HEK293T (cell line): ENCODE measurements at places on chromosomes 16 and 17.

DNA sequence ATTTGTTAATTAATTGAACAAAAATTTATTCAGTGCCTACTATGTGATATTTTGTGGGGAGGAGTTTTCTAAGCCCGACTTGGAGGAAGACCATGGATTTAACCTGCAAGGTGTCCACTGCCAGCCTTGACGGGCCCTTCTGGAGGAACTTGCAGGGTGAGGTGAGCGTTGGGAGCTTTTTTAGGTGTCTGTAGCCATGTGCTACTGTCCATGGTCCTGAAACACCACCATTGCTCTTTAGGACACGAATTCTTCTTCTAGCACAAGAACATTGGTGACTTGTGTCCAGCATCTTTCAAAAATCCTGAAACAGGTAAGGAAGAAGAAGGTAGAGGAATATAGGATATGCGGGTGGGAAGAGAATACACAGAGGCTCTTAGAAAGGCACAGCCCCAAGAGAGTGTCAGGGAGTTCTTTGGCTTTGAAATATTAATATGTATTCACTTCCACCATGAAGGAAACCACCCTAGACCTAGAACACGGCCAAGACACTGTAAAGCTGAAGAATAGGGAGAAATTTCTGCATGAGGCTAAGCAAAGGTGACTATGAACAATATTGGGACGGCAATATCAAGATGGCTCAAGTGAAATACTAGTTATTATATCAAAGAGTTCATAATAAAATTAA lies 27.9 kb upstream of the OR4D1 start:
- peak; percentile 51 for DNase-seq

DNA sequence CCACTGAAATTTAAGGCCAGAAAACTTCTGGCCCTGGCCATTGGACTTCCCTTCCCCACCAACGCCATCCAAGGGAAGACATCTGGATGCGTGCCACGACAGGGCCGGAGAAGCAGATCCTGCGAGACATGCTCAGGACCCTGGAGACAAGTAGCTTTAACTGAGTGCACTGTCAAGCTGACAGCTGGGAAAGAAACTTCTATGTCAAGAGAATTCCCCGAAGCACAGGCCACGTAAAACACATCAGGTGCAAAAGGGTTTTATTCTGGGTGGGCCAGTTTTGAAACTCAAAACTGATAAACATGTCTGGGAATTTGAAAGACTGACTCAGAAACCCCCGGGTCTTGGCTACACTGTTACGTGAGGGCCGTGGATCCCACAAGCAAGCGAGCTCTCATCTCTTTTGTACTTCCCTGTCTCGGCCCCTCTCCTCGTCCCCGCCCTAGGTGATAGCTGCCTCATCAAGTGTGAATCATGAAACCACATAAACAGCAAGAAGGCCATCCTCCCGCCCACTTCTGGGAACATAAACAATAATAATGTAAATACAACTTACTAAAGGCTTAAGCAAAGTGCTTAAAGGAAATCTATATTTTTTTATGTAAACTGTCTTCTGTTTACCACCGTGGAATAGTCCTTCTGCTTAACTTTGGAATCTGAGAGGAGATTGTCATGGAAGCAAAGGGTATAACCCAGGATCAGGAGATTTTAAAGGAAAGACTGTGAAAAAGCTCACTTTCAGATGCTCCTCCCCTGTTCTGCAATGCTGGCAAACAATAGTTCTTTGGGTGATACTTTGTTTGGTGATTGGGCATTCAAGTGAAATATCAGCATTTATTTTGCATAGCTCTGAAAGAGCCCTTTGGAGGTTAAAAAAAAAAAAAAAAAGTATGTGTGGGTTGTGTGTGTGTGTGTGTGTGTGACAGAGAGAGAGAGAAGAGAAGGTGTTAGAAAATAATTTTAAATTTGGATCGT lies 406.0 kb upstream of the MAF start:
- DNase-seq: no peak

DNA sequence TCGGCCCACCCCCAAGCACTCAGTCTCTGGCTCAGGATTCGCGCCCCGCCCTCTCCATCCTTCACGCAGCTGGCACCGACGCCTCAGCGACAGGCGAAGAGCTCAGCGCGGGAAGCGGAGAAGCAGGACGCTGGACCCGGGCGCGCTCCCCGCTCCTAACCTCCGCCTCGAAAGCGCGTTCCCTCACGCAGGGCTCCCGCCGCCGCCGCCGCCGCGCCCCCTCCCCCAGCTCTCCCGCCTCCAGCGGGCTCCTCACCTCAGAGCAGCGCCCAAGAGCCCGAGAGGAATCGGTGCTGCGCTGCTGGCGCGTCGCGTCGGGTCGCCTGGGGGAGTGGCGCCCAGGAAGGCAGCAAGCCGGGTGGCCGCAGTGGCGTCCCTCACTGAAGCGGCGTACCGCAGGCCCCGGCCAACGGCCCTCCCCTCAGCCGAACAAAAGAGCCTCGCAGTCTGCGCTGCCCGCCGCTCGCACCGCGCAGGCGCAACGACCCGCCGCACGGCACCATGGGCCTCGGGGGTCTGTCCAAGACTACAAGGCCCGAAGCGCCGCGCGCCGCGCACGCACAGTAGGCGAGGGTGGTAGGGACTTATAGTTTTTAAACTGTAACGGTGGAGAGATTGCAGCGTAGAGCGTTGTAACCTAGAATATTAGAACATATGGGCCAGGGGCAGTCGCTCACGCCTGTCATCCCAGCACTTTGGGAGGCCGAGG lies at the start of gene CBX1:
Gene CBX1 (minus strand): TSS at position 467 of the 709 bp plus-strand sequence. CDS start 24,474 bp downstream, outside the sequence.
- DNase-seq: peak; percentile 95

DNA sequence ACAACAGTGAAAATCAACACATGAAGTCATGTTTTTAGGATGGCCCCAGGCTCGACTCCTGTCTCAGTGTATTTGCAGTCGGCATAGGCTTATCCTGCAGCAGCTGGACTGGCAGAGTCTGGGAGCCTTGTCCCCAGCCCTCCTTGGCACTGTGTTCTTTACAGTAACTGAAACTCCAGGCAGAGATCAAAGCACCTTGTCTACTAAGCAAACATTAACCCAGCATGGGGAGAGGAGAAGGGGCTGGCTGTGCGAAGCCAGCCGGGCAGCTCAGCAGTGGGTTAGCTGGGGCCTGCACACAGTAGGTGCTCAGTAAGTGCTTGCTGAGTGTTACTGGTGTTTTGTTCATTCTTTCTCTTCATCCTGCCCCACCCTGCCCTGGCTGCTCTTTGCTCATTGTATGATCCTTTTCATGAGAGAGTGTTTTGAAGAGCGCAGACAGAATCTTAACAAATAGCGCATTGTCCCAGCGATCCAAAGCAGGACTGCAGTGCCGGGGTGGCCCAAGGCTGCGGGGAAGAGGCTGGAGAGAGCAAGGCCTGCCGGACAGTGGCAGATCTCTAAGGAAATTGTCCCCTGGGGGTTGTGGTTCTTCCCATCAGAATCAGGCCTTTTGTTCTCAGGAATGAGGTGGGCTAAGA lies 23.5 kb upstream of the ITGB4 start:
- no peak for DNase-seq

DNA sequence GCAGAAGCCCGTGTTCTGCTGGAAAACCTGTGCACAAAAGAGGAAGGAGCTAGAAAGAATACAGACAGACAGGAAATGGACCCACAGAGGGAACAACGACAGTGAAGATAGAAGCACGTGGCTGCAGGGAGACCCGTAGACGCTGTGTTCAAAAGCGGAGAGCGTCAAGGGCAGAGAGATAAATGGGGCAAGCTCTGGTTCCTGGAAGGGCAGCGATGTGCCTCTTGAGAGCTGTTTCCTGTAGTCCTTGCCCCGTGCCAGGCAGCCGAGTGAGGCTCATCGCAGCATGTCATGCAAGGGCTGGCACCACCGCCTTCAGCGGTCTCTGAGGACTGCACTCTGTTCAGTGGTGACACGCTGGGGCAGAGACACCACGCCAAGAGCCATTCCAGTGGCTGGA lies 43.6 kb upstream of the CACNG5 start:
- no peak for DNase-seq

DNA sequence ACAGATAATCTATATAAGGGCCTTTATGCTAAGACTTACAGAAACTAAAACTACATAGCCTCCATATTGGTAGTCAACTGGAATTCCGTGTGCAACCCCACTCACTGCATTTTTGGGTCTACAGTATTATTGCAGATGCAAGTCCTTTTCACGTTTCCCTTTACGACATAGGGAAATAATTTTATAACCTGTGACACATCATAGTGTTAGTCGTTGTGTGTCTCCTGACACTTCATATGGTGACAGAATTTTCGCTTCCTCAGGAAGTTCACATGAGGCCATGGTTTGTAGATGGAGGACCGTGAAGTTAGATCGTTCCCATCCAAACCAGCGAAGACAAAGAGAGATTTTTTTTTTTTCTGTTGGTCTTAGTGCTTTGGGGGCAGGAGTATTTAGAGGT lies 15.7 kb upstream of the MRC2 start:
- DNase-seq: no peak

DNA sequence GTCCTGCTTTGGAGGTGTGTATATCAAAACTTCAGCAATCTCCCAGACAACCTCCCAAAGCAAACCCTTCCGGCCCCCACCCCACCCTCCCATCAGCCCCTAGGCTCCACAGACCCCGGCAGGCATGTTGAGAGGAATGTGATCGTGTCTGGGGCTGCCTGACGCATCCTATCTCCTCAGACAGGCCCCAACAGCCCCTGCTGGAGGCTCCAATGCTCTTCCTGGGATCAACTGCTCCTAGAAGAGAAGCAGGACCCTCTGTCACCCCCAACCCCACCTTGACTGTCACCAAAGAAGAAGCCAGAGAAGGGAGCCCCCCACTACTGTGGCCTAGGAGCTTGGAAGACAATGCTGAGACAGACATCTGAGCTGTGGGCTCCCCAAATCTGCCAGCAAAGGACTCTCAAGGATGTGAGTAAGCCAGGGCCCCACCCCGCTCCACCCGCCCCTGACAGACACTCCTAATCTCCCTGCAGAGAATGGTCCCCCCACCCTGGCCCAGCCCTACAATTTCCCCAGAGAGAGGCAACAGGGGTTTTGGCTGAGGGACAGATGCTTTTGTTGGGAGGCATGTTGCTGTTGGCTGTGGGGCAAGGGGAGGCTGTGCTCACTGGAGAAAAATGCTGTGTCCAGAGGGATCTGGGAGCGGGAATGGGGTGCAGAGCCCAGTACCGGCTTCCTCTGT lies 1.6 kb upstream of the KRT14 start:
- no peak for DNase-seq

DNA sequence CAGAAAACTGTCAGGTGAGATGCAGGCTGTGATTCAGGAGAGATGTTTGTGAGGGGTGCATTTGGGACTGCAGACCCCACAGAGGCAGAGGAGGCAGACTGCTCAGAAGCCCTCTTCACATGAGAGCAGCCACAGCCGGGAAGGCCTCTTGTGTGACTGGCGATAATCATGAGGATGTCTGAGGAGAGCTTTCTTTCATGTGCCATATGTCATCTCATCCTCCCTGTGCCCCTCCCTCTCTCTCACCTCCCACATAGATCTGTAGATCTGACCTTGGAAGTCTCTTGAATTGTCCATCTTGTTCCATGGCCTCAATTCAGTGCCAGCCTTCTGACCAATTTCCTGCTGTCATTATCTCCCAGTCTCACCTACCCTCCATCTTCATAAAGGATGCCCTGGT lies 50.5 kb downstream of the EPN2 start:
- DNase-seq: no peak

DNA sequence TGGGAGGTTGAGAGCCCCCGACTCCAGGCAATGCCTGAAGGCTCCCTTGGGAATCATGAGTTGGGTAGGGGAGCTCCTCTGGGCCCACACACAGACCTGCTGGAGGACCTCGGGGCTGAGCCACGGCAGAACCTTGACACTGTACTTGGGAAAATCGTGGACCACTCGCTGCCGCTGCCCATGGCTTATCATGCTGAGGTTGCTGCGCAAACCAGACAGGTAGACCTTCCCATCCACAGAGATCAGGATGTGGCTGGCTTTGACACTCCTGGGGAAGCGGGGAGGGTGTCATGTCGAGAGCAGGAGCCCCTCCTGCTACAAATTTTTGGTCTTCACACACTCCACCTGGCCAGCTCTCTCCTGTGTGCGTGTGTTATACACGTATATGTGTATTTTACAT lies 7.2 kb upstream of the LIMD2 start:
- no peak for DNase-seq

DNA sequence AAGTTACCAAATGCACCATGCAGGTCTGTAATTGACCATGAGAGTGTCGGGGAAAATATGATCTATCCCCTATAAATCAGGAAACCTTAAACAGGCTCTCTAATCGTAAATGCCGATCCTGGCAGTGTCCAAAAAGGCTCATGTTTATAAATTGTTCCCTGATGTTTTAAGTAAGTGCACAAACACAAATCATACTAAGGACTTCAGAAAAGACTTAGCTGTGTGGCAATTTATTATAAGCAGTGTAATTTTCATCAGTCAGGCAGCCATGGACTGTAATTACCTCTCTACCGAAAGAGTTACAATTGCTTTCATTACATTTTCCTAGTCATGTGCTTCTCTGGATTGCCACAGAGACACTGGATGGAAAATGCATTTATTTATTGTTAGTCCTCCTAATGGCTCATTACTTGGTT lies 73.4 kb upstream of the COX10 start:
- no peak for DNase-seq

DNA sequence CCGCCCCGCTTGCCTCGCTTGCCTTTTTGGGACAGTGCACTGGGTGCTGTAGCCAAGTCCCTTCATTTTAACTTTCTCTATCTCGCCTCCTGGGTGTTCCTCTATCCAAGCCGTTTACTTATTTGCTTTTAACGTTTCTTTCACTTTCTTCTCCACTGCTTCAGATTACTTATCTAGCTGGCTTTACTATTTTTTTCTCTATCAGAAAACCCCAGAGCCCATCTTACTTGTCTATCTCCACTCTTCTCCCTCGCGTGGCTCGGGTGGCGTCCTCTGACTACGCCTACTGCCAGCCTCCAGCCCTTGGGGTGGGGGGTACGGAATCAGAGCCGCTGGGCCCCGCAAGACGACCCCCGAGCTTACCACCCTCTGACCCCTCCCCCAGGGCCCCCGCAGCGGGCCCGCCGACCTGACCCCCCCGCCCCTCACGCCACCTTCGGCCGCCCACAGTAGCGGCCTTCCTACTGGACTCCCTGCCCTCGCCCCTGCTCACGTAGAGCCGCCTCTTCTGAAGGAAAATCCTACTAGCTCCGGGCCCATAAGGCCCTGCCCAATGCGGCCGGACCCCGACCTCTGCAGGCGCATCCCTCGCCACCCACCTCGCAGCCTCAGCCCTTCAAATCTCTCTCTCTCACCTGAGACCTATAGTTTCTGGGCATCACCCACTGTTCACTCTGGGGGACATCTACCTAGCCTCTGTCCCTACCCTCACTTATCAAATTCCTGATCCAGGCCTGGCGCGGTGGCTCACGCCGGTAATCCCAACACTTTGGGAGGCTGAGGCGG lies 1.0 kb upstream of the SLC12A4 start:
- no peak for DNase-seq

- DNase-seq: no peak
Measured at GRCh38 chr16:76748461-76749348, 442.3 kb upstream of the MON1B start.

- no peak for DNase-seq
Measured at GRCh38 chr16:9123871-9124270, 32.4 kb downstream of the HAPSTR1 start.

DNA sequence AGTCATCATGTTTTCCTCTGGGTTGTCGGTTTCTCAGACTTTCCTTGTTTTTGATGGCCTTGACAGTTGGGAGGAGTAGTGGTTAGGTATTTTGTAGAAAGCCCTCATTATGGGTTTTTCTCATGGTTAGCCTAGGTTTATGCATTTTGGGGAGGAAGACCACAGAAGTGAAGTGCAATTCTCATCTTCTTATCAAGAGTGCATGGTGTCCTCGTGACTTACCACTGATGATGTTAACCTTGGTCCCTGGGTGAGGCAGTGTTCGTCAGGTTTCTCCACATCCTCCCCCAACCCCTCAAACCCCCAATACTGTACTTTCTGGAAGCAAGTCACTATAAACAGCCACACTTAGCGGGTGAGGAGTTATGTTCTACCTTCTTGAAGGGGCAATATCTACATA lies 42.3 kb downstream of the BPTF start:
- DNase-seq: no peak

GRCh38 chr16:78551487-78552085 lies 452.1 kb downstream of the WWOX start:
- DNase-seq: no peak
